Muscle of leg (tissue), 16 donors: ENCODE measurements at places on chromosomes 1 and 21. TPM values are rescaled to one million over a fixed set of nuclear protein-coding genes. Genes with fewer than 3 reads are reported as not detected.

Gene PDPN
- 51.1 TPM for polyA plus RNA-seq

Gene SPRR5
- not detected for polyA plus RNA-seq

Gene OR2AK2
- not detected for polyA plus RNA-seq

Gene CRNN
- not detected for polyA plus RNA-seq

Gene LCE3D
- polyA plus RNA-seq = not detected

Gene KIF26B
- polyA plus RNA-seq = 1.6 TPM

Gene MMP23B
- 27.6 TPM for polyA plus RNA-seq

Gene TNFRSF9
- polyA plus RNA-seq = 0.05 TPM

Gene RGSL1
- not detected for polyA plus RNA-seq

Gene FCRL1
- 0.33 TPM for polyA plus RNA-seq

Gene LCE1B
- not detected for polyA plus RNA-seq

Gene DNAJC6
- 1.0 TPM for polyA plus RNA-seq

Gene LEMD1
- polyA plus RNA-seq = 0.39 TPM
